ENCODE measurements at places on chromosomes 1 and 21.
A peak's percentile ranks its signal among the peaks of the same experiment; 100 is the strongest.

DNA sequence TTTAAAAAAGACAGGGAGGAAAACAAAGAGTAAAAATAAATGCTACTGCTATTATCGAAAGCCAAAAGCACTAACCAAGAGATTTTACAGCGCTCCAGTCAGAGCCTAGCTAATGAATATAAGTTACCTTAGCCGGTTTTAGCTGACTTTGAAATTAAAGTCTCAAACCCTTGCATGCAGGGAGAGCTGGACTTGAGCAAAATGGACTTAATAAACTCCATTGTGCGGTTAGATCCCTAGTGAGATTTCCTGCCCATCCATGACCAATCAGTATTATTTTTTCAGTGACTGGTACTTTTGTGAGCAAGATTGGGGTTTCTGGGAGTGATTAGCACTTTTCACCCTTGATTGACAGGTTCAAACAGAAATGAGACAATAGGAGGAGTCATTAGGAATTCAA, 333.4 kb upstream of the ADGRL2 start:
- DNase-seq: no peak

- no peak for DNase-seq
Observed at GRCh38 chr1:80359666-80360065, 1353.1 kb upstream of the ADGRL4 start.

- no peak for DNase-seq
Observed at GRCh38 chr21:15850645-15851044, 120.9 kb downstream of the USP25 start.

GRCh38 chr1:218135371-218135770, 149.7 kb upstream of the RRP15 start:
- no peak for DNase-seq

DNA sequence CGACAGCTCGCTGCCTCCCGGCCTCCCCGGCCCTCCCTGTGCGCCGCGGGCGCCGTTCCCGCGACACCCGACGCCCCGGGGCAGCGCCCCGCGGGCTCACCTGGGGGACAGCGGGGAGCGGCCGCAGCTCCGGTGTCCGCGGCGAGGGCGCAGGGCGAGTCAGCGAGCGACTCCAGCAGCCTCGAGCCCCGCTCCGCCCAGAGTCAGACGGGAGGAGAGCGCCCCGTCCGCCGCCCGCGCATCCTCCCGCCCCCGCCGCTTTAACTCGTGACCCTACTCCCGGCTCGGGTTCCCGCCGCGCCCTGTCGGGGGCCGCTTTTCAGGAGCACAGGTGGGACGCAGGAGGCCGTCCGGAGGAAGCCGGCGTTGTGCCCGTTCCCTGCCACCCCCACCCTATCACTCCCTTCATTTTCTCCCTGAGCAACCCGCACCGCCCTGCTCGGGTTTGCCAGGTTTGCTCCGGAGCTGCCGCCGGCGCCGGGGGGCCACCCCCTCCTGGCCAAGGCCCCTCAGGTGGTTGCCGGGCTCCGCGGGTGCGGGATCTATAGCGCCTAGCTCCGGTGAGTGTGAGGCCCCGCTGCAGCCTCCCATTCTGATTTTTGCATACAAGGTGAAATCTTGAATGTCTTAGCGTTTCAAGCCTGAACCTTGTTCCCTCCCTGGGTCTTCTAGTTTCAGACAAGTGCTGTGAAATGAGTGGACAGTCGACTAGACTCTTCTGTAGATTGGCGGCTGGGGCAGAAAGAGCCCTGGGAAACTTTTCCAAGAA, at the start of gene MCOLN3:
TSS of gene MCOLN3 (minus strand) at position 205 of the 769 bp plus-strand sequence. CDS start 3,140 bp downstream, outside the sequence.
- peak; percentile 38 for DNase-seq

GRCh38 chr1:1399187-1399871, at the start of gene CCNL2:
TSS of gene CCNL2 (minus strand) at chr1:1399335. CDS start at chr1:1399306, 29 bp downstream.
- DNase-seq: peak; percentile 98

DNA sequence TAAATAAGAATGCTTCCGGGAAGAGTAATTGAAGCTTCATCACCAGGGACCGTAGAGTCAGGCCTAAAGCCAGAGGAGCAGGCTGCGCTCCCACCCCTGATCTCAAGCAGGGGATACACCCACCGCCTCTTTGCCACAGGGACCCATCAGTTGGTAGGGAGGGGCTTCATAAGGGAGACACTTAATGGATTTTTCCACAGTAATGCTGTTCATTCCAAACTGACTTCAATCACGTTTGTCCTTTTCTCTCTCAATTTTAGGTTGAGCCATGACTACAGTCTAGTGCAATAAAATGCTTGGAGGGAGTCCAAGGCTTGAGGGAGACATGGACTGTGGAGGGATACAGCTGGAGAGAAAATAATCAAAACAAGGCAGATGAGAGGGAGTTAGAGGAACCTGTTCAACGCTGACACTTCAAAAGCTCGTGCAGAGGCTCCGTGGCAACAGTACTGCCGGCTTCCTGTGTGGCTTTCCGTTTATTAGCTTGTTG, 111.5 kb downstream of the SEC16B start:
- no peak for DNase-seq

DNA sequence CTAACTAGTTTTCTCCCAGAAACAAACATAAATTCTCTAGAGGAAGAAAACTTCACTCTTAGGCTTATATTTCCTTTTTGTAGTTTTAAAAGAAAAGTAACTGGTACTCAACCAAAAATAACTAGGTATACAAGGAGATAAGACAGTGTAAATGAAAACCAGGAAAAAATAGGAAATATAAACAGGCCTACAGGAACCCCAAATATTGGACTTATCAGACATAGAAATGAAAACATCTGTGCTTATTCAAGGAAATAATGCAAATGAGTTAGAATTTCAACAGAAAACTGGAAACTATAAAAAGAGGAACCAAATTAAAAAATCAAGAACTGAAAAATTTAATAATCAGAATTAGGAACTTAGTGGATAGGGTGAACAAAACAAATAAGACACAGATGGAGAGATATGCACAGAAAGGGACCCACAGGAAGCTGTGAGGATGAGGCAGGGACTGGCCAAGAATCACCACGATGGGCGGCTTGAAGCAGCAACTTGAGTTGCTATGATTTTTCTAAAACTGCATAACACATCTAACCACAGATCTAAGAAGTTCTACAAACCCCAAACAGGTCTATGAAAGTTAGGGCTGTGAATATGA, 67.5 kb upstream of the ACTRT2 start:
- no peak for DNase-seq

DNA sequence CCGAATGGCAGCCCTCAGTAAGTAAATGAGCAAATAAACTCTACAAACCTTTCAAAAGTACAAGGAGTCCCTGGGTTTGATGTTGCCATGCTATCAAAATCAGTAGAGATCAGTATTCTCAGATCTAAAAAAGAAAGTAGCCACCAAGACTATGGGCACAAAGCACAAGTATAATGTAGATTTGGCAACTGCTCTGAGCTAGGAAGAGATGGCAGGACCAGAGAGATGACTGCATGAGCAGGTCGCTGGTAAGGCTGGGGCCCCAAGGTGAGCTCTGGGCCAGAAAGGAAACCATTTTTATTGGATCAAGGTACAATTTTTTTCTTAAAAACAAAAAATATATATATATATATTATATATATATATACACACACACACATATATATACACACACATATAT, 3.1 kb upstream of the ADORA3 start:
- DNase-seq: no peak

DNA sequence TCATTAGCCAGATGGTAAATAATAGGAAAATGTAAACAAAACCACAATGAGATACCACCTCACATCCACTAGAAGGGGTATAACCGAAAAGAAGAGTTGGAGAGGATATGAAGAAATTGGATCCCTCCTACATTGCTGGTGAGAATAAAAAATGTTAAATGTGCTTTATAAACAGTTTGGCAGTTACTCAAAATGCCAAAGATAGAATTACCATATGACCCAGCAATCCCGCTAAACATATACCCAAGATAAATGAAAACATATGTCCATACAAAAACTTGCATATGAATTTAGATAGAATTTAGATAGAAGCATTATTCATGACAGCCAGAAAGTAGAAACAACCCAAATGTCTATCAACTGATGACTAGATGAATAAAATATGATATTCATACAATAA, 4.4 kb upstream of the FMO2 start:
- no peak for DNase-seq

DNA sequence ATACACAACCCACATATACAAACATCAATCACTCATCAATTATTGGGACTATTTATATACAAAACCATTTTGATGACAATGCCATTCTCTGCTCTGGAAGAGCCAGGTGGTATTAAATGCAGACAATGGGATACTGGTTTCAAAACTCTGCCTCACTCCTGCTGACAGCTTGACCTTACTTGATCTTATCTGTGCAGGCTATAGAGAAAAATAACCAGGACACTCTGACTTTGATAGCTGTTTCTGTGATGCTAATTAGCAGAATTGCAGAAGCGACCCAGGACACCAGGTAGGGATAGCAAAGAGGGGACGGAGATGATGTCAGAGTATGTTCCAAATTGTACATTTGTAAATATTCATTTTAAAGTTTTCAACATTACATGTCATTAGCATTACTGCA, 89.5 kb downstream of the OLFM3 start:
- no peak for DNase-seq

DNA sequence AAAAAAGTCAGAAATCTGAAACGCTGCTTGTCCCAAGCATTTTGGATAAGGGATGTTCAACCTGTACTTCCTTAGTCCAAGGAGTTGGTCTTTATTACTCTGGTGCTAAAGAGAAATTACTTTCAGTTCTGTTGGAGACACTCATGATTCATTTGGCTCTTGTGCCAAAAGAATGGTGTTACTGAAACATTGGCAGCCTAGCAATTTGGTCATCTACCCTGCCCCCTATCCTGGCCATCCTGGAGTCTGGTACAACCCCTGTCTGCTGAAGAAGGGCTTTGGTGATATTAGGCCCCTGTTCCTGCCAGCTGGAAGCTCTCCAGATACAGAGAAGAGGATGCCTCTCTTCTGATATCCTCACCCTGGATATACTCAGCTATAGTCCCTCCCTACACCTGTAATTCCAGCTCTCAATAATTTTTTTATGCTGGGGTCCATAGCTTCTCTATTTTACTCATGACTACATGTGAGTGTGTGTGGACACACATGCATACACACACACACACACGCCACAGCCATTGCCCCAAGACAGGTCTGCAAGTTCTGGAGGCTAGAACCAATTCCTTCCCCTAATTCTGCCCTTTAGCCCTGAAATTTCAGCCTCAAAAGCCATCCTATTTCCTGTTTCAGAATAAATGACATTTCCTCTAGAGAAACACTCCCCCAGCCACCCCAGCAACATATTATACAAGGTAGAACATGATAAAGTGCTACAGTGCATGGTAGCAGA, 40.0 kb downstream of the LHX8 start:
- no peak for DNase-seq

- DNase-seq: no peak
Observed at GRCh38 chr21:28345934-28346333, 646.7 kb downstream of the LTN1 start.

DNA sequence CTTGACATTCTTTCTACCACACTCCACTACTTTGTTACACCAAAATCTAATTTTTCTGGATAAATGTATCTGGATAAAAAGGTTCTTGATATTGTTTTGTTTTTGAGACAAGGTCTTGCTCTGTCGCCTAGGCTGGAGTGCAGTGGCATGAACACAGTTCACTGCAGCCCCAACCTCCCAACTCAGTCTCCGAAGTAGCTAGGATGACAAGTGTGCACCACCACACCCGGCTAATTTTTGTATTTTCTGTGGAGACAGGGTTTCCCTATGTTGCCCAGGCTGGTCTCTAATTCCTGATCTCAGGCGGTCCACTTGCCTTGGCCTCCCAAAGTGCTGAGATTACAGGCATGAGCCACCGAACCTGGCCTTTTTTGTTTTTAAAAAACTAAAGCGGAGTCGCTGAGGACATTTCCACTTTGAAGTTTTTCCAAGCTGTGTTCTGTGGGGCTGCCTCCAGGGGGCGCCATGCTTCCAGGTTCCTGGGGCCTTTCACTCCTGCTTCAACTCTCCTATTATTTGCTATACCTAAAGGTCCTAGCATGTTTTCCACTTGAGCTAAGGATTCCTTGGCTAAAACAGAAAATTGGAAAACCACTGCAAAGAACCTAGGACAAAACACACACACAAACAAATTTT, 14.1 kb upstream of the NCMAP start:
- no peak for DNase-seq

DNA sequence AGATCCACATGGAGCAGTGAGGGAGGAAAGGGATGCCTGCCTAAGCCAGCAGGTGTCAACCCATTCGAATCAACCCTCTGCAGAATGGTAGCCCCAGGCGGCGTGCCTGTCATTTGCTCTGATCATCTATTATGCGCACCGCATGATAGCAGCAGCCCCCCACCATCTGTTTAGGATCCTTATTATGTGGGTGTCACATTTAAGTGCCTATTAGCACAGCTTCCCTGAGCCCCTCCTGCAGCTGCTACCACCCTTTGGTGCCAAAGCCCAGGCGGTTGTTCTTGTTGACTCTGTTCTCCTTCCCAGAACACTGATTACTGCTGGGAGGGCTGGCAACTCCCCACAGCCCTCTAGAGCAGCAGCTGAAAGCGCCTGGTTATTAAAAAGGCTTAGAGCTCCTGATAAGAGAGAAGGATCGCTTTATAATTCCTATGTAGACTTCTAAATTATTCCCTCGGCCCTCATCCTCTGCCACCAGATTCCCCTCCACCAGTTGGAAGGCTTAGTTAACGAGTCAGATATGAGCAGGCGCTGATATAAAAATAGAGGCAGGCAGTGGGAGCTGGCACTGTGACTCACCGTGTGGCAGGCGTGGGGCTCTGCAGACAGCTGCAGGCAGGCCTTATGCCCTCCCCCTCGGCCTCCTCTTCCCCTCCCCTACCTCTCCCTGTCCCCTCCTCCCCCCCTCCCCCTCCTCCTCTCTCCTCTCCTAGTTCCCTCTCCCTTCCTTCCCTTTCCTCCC, 23.0 kb downstream of the ACTA1 start:
- DNase-seq: no peak

GRCh38 chr1:102851616-102852015, 256.7 kb downstream of the COL11A1 start:
- no peak for DNase-seq

DNA sequence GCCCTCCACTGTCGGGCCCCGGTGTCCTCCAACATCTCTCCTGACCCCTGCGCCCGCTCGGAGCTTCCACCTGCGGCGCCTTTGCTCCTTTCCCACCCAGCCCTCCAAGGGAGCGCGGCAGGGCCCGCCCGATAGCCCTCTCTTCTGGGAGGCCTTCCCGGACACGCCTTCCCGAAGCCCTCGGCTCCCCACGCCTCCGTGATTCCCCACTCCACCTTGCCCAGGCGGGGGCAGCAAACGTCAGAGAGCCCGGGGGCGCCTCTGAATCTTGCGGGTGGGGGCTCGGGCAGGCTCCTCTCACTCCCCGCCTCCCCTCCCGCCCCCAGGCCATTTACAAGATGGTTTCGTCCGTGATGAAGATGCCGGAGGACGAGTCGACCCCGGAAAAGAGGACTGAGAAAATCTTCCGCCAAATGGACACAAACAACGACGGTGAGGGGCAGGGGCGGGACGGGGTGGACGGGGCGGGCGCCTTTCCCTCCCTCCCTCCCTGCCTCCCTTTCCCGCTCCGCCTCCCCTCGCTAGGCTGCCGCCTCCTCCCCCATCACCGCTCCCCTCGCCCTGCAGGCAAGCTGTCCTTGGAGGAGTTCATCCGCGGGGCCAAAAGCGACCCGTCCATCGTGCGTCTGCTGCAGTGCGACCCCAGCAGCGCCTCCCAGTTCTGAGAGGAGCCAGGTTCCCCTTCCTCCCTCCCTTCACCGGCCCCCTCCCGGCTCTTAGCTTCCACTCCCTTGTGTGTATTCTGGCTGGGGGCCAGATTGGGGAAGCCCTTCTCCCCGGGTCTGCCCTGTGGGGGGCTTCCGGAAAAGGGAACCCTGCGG, 7.1 kb downstream of the HPCA start:
- DNase-seq: peak; percentile 8

- no peak for DNase-seq
Observed at GRCh38 chr1:101188331-101188730, 48.5 kb upstream of the S1PR1 start.

Data from activated T-cell treated with anti-CD3 and anti-CD28 coated beads for 4 hours (primary cell).